HCEC 1CT (cell line): ENCODE measurements at places on chromosomes 4 and X.

- DNase-seq: no peak
Observed at GRCh38 chrX:71439896-71440295, 73.7 kb downstream of the TAF1 start.

GRCh38 chr4:148214529-148215166 lies 227.6 kb downstream of the NR3C2 start:
- no peak for DNase-seq

DNA sequence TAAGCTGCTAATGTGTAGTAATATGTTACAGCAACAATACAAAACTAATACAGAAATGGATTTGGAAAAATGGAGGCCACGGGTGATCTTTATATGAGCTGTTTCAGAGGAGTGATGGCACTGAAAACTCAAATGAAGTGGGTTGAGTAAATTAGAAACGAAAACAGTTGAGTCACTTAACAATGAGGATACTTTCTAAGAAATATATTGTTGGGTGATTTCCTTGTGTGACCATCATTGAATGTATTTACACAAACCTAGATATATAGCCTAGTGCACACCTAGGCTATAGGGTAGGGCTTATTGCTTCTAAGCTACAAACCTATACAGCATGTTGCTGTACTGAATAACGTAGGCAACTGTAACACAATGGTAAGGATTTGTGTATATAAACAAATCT lies 30.5 kb upstream of the DHX15 start:
- DNase-seq: no peak

- DNase-seq: no peak
Observed at GRCh38 chrX:66167431-66167830, 3.4 kb downstream of the HEPH start.

GRCh38 chrX:72123471-72124185 lies 8.1 kb downstream of the RTL5 start:
- no peak for DNase-seq

GRCh38 chrX:111649638-111650037 lies 31.3 kb upstream of the ALG13 start:
- DNase-seq: no peak

DNA sequence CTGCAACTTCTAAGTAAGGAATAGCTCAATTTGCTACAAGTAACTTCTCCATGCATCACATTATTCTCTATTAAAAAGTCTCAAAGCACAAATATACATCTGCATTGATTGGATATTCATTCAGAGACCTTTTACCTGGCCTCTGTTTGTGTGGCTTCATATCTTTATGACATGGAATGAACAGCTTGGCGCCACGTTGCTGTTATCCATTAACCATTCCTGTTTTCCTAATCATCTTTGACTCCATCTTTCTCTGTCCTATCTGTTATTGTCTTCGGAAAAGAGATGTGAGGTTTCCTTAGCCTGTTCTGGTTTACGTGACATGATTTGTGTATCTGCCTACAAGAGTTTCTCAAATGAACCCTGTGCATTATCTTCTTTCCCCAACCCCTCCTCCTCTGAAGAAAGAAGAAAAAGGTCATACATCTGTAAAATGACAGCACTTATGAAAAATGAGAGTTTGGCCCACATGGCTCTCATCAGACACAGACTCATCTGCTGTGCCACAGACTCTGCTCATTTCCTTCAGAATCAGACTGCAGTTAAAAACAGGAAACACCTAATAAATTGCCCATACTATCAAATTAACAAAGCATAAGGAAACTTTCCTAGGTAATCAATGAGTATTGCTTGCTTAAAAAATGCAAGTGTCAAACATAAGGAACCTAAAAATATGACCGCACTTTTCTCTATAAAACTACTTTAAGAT lies 347.6 kb upstream of the FAM241A start:
- DNase-seq: no peak

- no peak for DNase-seq
Observed at GRCh38 chr4:42483426-42484379, 86.4 kb downstream of the SHISA3 start.

- no peak for DNase-seq
Observed at GRCh38 chr4:155742310-155743015, 16.4 kb upstream of the GUCY1B1 start.

GRCh38 chrX:139759637-139760036 lies 51.7 kb upstream of the MCF2 start:
- peak; percentile 11 for DNase-seq

GRCh38 chrX:16177260-16177659 lies 10.0 kb downstream of the MAGEB17 start:
- DNase-seq: no peak

- DNase-seq: no peak
Observed at GRCh38 chr4:129149906-129150305, 54.0 kb downstream of the C4orf33 start.
